Activated CD8-positive, alpha-beta memory T cell treated with anti-CD3 and anti-CD28 coated beads, Interleukin-2, amount 50 U/mL, for 48 hours (primary cell): ENCODE measurements at places on chromosomes 1 and 21.
A peak's percentile ranks its signal among the peaks of the same experiment; 100 is the strongest.

- DNase-seq, result peak; percentile 73
Measured at GRCh38 chr1:201792534-201793305, 36.2 kb upstream of the IPO9 start.

GRCh38 chr1:20511518-20512428 lies 3.8 kb upstream of the MUL1 start:
- no peak for DNase-seq

- no peak for DNase-seq
Measured at GRCh38 chr1:233503366-233503954, 110.4 kb upstream of the KCNK1 start.

GRCh38 chr1:161313554-161314200 lies 504 bp upstream of the SDHC start:
- DNase-seq, result no peak

DNA sequence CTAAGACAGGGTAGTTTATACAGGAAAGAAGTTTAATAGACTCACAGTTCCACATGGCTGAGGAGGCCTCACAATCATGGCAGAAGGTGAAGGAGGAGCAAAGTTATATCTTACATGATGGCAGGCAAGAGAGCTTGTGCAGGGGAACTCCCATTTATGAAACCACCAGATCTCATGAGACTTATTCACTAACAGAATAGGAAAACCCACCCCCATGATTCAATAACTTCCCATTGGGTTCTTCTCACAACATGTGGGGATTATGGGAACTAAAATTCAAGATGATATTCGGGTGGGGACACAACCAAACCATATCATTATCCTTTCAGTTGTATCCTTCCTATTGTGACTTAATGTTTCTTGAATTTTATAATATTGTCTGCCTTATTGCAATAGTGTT lies 13.4 kb upstream of the DDAH1 start:
- DNase-seq, result no peak

GRCh38 chr21:19999369-20000272 lies 998.6 kb upstream of the NCAM2 start:
- DNase-seq, result no peak

GRCh38 chr21:16418642-16419041 lies 688.9 kb downstream of the USP25 start:
- no peak for DNase-seq

- DNase-seq, result no peak
Measured at GRCh38 chr1:54273092-54273794, 73.3 kb downstream of the MRPL37 start.

DNA sequence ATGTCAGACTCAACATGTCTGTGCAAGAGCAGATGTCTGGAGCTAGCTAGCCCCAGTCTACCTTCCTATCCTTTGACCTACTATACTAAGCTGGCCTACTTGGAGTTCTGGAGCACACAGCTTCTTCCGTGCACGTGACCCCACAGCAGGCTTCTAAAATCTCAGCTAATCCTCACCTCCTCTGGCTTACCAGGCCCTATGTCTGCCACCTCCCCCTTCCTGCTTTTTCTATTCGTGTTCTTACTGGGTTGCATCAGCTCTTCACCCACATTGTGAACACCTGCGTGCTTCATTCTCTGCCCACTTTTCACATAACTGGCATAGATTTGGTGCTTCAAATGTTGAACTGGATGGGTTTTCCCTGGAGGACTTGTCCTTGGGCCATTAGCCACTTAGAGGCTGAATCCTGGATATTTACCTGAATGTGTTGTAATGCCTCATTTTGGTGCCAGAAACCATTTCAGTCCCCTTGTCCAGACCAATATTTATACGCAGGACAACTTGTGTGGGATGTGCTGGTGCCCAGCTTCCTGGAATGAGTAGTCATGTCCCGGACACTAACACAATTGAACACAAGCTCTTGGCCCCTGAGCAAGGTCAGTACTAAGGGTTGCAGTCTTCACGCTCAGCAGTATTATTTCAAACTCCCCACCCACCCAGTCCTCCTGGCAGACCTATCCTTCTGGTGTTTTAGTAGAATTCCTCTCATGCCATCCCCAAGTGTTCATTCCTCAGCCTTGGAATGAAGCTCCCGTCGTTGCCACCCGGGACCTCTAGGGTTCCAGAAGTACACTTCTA lies 24.0 kb downstream of the TENT5C start:
- peak; percentile 23 for DNase-seq

DNA sequence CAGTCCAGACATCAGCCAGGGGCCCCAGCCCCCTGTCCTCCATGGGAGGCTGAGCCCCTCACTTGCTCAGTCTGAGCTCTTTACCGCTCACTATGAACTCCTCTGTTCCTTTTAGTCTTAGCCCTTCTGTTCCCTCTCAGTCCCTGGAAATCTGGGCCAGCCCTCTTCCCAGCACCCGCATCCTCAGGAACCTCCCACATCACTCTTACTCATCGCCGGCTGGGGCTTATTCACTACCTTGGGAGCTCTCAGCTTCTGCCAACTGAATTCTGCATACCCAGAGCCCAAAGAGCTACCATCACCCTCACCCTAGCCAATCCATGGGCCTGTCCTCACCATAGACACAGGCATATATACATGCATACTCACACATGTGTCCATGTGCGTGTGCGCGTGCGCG lies 11.5 kb downstream of the KNCN start:
- DNase-seq, result no peak

GRCh38 chr1:10851024-10852013 lies 54.9 kb upstream of the CASZ1 start:
- DNase-seq, result no peak

DNA sequence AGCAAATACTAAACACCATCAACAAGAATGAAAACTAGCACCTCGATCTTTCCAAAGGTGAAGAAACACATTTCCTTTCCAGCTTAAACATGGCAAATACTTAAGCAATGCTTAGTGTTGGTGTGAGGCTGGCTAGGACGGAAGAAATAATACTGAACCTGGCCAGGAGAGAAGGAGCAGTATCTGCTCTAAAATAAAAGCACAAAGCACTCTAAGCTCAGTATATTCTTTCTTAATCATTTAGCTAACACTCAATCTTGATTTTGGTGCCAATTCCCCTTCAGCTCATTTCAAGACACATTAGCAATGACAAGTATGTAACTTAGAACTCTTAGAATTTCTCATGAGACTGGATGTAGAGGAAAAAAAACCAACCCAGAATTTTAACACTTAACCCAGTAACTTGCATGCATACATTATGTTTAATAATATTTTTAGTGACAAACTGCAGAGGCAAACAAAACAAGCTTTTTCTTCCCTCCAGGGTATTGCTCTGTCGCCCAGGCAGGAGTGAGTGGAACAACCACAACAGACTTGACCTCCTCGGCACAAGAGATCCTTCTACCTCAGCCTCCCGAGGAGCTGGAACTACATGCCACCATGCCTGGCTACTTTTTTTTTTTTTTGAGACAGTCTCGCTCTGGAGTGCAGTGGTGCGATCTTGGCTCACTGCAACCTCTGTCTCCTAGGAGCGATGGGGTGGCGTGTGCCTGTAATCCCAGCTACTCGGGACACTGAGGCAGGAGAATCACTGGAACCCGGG lies 54.3 kb downstream of the DEGS1 start:
- no peak for DNase-seq

DNA sequence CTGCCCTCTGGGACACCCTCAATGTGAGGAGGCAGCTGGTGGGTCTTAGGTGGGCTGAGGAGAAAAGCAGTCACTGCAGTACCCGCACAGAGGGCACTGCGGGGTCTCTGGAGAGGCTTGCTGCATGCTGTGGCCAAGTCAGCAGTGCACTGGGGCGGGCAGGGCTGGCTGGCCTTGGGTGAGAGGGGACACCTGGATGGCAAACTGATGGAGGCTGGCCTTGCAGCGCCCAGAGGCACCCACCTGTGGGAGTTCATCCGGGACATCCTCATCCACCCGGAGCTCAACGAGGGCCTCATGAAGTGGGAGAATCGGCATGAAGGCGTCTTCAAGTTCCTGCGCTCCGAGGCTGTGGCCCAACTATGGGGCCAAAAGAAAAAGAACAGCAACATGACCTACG lies 3.2 kb downstream of the ELF3 start:
- DNase-seq, result no peak

GRCh38 chr21:16455978-16456377 lies 726.2 kb downstream of the USP25 start:
- DNase-seq, result no peak

DNA sequence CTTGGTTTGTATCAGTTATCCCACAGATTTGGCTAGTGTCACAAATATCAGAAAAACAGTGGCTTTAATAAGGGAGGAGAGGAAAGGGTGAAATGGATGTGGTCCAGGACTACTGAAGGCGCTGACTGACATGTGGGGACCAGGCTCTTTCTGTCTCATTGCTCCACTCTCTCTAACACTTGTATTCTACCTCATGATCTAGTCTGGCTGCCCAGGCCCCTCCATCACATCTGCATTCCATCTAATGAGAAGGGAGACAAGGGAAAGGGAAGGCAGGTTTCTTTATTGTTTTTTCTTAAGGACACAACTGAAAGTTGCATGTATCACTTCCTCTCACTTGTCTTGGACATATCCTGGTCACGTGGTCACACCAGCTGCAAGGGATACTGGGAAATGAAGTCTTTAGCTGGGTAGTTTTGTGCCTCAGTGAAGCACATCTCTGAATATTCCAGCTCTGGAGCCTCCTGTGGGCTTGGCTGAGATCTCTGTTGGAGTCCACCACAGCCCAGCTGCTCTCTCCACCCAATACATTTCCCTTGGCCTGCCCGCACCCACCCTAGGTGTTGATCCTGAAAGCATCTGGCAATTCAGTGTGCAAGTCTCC lies 42.0 kb upstream of the PADI2 start:
- no peak for DNase-seq

DNA sequence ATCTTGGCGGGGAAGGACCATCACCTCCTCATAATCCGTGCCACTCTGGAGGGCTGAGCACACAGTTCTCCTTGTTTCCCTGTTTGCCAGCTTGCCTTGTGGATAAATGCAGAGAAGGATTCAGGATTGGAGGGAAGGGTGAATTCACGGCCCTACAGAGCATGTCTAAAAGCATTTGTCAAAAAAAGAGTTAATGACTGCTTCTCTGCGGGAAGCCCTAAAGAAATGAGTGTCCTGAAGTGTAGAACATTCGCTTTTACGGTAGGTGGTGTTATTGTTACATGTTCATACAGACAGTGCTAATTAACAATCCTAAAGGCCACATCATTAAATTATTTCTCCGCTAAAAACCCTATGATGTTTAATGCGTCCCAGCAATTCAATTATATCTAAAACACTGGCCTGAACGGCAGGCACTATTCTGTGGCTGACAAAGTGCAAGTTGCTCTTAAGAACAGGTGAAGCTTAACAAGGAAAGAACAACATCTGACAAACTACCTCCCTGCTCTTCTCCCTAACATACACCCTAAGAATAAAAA lies 112.3 kb upstream of the NFIA start:
- DNase-seq, result no peak

GRCh38 chr1:152786077-152786476 lies at the start of gene LCE1E:
LCE1E (plus strand) TSS chr1:152786257; CDS start chr1:152787300, 1,043 bp downstream.
- DNase-seq, result no peak

GRCh38 chr21:42556476-42556875 lies 42.8 kb downstream of the SLC37A1 start:
- DNase-seq, result no peak

DNA sequence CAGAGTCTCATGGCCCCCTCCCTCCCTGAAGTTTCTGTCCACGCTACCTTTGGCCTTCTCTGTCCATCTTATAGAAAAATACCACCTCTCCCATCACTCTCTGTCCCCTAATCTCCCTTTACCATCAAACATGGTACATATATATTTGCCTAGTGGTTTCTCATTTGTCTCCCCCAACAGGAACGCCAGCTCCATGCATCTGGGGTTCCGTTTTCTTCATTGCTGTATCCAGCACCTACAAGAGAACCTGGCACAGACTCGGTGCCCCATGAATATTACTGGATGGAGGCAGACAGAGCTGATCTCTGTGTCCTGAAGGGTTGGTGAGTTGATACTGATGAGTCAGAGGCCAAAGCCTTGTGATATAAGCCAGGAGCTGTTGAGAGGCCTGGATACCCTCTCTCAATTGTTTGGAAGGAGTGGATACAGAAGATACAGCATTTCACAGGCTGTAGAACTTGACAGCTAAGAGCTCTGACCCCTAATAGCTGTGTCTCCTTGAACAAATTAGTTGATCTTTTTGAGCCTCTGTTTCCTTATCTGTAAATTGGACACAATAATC lies 21.9 kb downstream of the HEYL start:
- DNase-seq, result no peak

GRCh38 chr1:160789702-160790611 lies 6.0 kb upstream of the LY9 start:
- DNase-seq, result no peak

GRCh38 chr1:64843675-64844074 lies 98.8 kb downstream of the RAVER2 start:
- no peak for DNase-seq

GRCh38 chr1:117067533-117068370 lies 7.6 kb downstream of the TTF2 start:
- DNase-seq, result no peak

DNA sequence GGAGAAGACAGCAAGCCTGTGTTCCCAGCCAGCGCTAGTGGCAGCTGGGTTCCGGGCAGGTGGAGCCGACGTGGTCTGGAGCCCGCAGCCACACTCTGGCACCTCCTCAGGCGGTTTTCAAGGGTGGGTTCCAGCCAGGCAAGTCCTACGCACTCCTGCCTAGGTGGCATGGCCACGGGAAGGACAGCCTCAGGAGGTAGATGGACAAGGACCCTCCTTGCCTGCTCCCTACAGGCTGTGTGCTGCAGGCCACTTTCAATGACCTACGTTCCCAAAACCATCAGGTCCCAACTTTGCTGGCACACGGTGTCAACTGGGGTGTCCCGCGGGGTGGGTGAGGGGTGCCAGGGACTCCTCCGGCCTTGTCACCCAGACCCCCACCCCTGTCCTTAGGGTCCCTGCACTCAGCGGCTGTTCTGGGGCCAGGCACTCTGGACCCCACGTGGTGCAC lies 6.7 kb upstream of the PTGER3 start:
- DNase-seq, result peak; percentile 54

DNA sequence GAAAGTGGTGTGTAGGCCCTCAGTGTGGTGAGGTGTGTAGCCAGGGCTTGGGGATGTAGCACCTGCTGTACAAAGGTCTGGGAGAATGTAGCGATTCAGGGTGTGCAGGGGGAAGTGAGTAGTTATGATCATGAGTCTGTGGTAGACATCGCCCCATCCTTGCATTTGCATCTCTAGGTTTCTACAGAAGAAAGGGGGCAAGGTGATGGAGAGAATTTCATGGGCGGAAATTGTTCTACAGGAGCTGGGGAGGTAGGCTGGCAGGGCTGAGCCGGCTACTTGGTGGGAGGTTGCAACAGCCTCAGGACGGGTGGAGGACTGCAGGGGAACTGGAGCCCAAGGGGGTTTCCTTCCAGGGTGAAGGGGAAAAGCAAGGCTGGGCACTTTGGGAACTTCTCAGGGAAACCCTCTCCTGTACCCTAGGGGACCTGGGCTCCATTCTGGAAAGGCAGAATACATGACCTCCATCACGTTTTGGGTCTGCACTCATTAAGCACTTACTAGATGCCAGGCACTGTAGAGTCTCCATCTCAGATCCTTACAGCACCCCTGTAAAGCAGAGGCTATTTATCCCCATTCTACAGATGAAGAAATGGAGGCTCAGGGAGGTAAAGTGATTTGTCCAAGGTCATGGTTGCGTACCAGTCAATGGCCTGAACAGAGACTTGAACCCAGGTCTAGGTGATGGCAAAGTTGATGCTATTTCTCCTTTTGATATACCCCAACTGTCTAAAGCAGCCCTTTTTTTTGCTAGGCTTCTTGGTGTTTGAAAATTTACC lies 14.5 kb upstream of the TNFRSF1B start:
- DNase-seq, result no peak
